Left lung (tissue), 14 donors: ENCODE measurements at places on chromosomes 1 and 21. TPM values are rescaled to one million over a fixed set of nuclear protein-coding genes. Genes with fewer than 3 reads are reported as not detected.

CTNNBIP1 gene
- polyA plus RNA-seq, result 43.9 TPM

HTR6 gene
- not detected for polyA plus RNA-seq

BCL2L15 gene
- polyA plus RNA-seq, result 1.7 TPM

DNA sequence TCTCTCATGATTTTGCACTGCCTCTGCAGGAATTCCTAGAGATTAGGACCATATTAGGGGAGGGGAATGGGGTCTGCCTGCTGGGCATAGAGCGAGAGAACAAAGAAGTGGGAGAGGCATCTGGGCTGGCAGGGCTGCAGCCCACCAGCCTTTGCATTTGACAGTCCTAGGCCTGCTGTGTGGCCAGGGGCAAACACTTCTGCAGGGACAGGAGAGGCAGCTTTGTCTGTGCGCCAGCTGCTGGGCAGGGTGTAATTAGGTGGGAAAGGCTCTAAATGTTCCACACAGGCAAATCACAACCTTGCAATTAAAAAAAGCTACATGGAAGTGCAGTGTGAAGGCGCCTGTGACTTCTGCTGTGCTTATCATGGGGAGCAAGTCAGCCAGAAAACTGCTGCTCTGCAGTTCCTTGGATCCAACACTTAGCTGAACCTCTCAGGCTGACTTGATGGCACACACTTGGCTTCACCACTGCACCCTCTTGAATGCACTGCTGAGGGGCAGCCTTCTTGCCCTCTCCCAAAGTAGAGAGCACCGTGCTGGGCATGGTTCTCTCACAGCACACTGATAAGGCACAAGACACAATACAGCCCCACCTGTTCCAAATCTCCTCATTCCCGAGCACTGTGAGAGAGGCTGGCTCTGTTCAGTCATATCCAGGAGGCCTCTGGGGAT, 73.6 kb upstream of the TLR5 start:
- H3K27me3 ChIP-seq, result no peaks in the 10 kb centered on the region
- H3K27ac ChIP-seq, result no peak overlapping the region
- no peaks in the 10 kb centered on the region for H3K4me1 ChIP-seq
- H3K4me3 ChIP-seq, result no peak overlapping the region
- no peaks in the 10 kb centered on the region for H3K36me3 ChIP-seq
- no peak for DNase-seq

DNA sequence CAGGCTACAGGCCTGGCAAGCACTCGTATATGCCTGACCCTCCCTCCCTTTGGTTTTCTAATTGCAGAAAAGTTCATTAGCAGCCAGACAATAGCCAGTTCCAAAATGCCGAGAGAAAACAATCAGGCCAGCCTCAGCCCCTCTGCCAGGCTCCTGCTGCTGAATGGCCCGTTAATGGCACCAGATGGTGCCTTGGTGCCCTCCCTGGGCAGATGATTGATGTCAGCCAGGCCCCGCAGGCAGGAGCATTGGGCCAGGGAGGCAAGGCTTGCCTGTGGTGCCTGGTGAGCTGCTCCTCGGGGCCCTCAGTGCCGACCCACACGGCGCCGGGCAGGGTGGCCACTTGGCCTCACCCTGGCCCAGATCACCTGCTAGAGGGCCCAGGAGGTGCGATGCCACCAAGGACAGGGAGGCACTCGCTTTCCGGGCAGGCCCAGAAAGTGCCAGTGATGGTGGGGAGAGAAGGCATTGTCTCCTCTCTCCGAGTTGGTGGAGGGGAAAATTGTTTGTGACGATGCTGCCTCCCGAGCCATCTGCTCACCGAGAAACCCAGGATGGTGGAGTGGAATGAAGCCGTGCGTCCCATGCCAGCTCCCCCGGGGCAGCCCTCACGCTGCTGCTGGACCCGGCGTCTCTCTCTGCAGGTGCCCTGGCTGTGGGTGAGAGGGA, 28.1 kb downstream of the QSOX1 start:
- no peak for DNase-seq
- no peaks in the 10 kb centered on the region for H3K4me1 ChIP-seq
- no peak overlapping the region for H3K27ac ChIP-seq
- H3K27me3 ChIP-seq, result no peaks in the 10 kb centered on the region
- peaks cover 92% of the 10 kb centered on the region for H3K36me3 ChIP-seq
- no peak overlapping the region for H3K4me3 ChIP-seq

DNA sequence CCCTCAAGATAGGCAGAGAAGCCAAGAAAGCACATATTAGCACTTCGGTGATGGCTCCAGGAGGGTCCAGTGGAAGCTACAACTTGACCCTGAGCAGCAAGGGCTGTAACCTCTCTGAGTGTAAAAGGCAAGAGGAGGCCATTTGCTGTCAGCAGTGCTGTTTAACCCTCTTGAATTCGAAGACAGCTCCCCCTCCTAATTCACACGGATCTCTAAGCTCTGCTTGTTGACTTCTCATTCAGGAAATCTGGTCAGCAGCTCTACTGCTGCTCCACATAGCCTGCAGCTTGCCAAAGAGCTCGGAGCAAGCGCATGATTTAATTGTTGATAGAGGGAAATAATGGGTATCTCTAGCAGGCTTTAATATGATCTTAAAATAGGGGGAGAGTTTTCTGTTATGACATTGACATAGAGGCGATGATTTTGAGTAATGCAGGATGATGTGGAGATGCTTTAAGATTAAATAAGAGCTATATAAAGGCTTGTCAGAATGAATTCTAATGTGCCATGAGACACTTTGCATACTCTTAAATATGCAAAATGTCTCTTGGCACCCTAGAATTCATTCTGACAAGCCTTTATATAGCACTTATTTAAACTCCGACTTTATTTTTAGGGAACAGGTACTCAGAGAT, 79.4 kb upstream of the USH2A start:
- H3K36me3 ChIP-seq, result no peaks in the 10 kb centered on the region
- no peak overlapping the region for H3K4me3 ChIP-seq
- no peaks in the 10 kb centered on the region for H3K4me1 ChIP-seq
- no peak for DNase-seq

DNA sequence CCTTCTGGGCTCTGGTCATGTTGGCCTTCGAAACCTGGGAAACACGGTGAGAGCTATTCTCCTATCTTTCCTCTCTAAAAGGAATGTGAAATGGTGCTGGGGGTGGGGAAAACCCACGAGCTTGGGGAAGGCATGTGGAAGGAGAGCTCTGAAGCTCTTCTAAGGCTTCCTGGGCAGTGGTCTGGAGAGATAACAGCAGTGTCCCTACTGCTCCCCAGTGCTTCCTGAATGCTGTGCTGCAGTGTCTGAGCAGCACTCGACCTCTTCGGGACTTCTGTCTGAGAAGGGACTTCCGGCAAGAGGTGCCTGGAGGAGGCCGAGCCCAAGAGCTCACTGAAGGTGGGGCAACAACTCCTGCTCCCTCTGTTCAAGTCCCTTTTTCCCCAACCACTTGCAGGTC, 2.8 kb downstream of the USP21 start:
- no peaks in the 10 kb centered on the region for H3K27me3 ChIP-seq
- H3K27ac ChIP-seq, result no peak overlapping the region
- no peak for DNase-seq
- no peak overlapping the region for H3K4me3 ChIP-seq
- peaks cover 44% of the 10 kb centered on the region for H3K4me1 ChIP-seq

DNA sequence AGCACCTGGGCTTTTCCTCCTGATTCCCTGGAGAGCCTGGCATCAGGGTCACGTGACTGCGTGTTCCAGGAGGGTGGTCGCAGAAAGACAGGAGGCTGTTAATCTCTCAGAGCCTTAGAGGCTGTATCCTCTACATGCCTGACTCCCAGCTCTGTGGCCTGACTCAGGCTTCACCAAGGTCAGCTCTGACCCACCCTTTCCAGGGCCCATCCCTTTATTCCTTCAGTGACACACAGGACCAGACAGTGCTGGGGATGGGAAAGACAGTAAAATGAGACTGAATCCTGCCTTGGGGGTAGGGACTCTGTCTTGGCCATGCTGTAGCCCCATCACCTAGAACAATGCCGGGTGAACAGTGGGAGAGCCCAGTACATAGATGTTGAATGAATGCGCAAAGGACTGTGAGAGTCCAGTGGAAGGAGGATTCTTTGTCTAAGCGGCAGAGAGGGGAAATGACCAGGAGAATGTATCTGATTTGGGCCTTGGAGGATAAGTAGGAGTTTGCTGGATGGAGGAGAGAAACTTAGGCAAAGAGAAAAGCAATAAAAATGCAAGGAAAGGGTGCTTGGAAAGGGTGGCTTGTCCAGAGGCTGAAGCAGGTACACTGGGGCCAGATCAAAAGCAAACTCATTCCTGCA, 33.0 kb downstream of the EPHX1 start:
- peak overlapping the region; percentile 23 for H3K27ac ChIP-seq
- peaks cover 71% of the 10 kb centered on the region for H3K36me3 ChIP-seq
- H3K4me3 ChIP-seq, result no peak overlapping the region
- no peak for DNase-seq

DNA sequence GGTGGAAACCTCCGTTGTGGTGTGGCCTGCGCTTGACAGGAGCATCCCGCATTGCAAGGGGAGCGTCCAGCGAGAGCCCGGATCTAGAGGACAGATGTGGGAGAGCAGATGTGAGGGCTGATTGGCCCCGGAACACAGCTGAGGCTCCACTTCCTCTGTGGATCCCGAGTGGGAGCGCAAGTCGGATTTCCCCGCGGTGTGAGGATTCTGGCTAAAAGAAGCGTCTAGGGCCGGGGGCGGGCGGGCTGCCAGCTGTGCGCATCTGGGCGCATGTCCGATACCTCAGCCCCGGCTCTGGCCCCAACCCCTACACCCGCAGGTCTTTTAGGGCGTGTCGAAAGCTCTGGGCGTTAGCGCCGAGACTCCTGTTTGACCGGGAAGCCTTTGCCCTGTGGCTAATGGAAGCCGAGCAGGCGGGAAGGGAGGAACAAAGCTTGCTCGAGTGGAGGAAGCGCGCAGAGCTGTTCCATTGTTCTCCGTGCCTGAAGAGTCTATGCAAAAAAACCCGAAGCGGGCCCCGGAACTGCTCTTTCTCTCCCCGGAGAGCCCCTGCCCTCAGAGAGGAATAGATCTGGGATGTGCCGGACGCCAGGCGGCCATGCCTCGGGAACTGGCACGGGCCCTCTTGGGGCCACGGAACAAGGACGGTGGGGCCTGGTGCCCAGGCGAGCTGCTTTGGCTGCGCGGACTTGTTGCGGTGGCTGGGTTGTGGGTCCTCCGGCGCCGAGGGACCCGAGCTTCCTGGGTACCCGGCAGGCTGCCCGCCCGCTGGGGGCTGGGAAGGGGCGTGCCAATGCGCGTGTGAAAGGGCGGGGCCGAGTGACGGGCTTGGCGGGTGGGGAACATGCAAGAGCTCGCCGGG, 111.1 kb downstream of the NAV1 start:
- H3K27ac ChIP-seq, result no peak overlapping the region
- peaks cover 40% of the 10 kb centered on the region for H3K27me3 ChIP-seq
- H3K36me3 ChIP-seq, result no peaks in the 10 kb centered on the region
- H3K4me1 ChIP-seq, result peaks cover 8% of the 10 kb centered on the region
- H3K4me3 ChIP-seq, result peak overlapping the region; percentile 55

DNA sequence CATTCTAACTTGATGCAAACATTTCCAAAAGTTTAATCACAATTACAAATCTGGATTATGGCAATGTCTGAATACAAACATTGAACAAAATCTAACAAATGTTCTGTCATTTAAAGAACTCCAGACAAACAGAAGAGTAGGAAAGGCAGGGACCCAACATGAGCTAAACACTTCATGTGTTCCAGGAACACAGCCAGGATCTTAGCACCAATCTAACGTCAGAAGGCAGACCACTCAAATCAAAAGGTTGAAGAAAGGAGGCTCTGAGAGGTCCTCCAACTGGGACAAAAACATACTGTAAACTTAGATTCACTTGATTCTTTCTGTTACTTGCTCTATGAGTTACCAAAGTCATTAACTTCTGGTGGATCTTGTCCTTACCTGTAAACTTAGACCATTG, 374.0 kb downstream of the NEGR1 start:
- H3K27ac ChIP-seq, result no peak overlapping the region
- H3K4me1 ChIP-seq, result no peaks in the 10 kb centered on the region
- H3K36me3 ChIP-seq, result no peaks in the 10 kb centered on the region
- H3K4me3 ChIP-seq, result no peak overlapping the region
- peak; percentile 44 for DNase-seq

- H3K27me3 ChIP-seq, result no peaks in the 10 kb centered on the region
- H3K27ac ChIP-seq, result no peak overlapping the region
- no peak for DNase-seq
- H3K4me1 ChIP-seq, result no peaks in the 10 kb centered on the region
Observed at GRCh38 chr1:241167121-241167630, 189.8 kb downstream of the RGS7 start.

GRCh38 chr1:94301186-94301585, 63.8 kb upstream of the ARHGAP29 start:
- peaks cover 20% of the 10 kb centered on the region for H3K4me1 ChIP-seq
- peak overlapping the region; percentile 79 for H3K27ac ChIP-seq
- H3K27me3 ChIP-seq, result no peaks in the 10 kb centered on the region
- H3K36me3 ChIP-seq, result no peaks in the 10 kb centered on the region
- DNase-seq, result no peak
- no peak overlapping the region for H3K4me3 ChIP-seq

DNA sequence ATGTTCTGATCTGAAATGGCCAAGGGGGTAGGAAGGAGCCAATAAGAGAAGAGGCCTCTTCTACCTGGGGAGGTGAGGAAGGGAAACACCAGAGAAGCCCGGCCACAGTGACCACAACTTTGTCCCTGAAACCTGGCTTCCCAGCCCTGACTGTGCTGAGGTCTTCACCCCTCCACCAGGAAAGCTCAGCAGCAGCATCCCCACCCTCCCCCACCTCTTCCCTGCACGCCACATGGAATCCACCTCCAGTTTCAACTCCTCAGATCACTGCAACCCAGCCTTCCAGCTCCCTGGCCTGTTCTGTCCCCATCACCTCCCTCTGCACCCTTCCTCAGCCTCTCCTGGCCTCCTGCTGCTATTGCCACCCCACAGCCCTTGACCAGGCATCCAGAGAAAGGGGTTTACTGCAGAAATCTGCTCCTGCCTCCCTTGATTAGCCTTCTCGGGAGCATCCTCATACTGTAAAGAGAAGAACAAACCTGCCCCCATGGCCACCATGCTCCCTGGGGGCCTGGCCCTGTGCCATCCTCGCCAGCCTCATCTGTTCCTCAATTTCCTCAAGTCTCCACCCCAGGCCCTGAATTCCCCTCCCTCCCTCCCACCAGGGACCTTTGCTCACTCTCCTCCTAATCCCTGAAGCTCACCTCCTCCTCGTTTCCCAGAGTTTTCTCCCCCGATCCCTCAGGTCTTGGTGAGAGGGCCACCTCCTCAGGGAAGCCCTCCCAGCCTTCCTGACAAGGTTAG, 450.9 kb downstream of the MATN1 start:
- no peaks in the 10 kb centered on the region for H3K27me3 ChIP-seq
- H3K4me1 ChIP-seq, result no peaks in the 10 kb centered on the region
- H3K36me3 ChIP-seq, result no peaks in the 10 kb centered on the region
- no peak overlapping the region for H3K4me3 ChIP-seq

GRCh38 chr1:9169601-9170137, 40.8 kb upstream of the GPR157 start:
- peaks cover 9% of the 10 kb centered on the region for H3K4me1 ChIP-seq
- no peaks in the 10 kb centered on the region for H3K36me3 ChIP-seq
- DNase-seq, result no peak
- no peaks in the 10 kb centered on the region for H3K27me3 ChIP-seq
- H3K27ac ChIP-seq, result no peak overlapping the region

GRCh38 chr1:102262994-102263393, 266.3 kb upstream of the OLFM3 start:
- no peak overlapping the region for H3K4me3 ChIP-seq
- H3K36me3 ChIP-seq, result no peaks in the 10 kb centered on the region
- no peaks in the 10 kb centered on the region for H3K27me3 ChIP-seq
- no peaks in the 10 kb centered on the region for H3K4me1 ChIP-seq
- no peak for DNase-seq

- peak; percentile 15 for DNase-seq
- H3K27ac ChIP-seq, result no peak overlapping the region
- H3K27me3 ChIP-seq, result peaks cover 12% of the 10 kb centered on the region
- H3K4me1 ChIP-seq, result no peaks in the 10 kb centered on the region
- H3K36me3 ChIP-seq, result no peaks in the 10 kb centered on the region
Observed at GRCh38 chr1:54805466-54805865, 4.3 kb upstream of the TTC22 start.
